ENCODE measurements at places on chromosomes 6 and 20.

- no peak for DNase-seq
Measured at GRCh38 chr6:137522831-137523230, 28.6 kb upstream of the OLIG3 start.

DNA sequence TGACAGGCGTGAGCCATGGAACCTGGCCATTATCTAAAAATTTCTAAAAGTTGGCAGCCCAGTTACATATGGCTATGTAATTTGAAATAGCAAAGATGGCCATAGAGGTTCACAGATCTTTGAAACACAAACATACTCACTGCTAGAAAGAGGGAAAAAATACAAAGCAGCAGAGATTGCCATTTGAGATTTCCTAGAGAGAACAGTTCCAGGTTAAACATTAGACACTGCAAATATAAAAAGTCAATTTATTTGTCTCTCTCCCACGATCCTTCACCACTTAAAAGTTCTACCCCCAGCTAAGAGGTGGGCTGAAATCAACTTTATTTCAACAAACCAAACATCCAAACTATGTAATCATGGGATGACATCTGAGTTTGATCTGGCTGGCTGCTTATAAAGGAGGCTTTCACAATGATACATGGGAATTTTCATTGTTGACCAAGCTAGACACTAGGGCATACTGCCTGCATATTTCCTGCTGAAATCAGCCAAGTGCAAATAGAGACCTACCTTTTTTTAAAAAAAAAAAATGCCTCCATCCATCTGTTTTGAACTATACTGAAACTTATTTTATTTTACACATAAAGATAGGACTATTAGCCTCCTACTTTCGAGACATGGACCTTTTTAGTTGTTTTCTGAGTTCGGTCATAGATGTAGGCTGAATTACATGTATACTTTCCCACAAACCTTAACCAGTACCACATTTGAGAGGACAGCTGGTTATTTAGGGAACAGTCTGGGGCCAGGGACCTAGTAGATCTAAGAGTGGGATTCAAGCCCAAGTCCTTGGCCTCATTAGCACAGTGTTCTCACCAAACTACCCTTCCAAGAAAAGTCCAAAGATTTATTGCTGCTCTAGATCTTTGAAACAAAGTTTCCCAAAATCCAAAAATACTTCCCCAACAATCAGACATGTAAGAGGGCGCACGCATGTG is 16.6 kb downstream of the DCDC2 start:
- DNase-seq: no peak

DNA sequence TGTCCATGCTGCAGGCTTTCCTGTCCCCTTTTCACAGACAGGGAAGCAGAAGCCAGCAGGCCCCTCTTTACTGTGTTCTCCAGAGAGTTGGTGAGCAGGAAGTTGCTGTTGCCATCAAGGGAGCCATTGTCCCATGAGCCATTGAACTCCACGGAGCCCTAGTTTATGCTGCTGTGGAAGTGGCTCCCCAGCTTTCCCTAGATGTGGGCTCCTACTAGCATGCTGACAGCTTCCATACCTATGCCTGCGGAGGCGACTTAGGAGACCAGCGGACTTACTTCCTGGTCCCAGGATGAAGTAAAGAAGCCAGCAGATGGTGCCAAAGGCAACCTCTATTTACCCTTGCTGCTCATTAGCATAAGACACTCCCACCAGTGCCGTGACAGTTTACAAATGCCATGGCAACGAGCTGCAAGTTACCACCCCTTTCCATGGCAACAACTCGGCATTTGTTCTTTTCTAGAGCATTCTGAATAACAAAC is 30.8 kb upstream of the FKBP1A start:
- DNase-seq: no peak

DNA sequence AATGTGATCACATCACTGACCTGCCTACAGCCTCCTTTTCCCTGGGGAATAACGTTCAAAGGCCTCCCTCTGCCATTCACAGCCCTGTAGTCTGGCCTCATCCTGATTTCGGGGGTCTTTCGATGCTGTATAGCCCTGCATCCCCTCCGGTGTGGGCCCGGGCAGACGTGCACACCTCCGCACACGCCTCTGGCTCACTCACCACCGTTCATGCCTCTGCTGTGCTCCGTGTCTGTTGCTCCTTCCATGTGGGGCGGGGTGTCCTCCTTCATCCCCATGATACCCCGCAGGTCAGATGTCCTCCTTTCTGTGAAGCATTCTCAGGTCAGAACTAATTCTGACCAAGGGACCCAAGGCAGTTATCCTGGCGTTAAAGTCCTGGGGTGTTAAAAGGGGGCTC is 13.8 kb upstream of the RBM38 start:
- no peak for DNase-seq

GRCh38 chr6:37632291-37632690 is 65.4 kb downstream of the MDGA1 start:
- no peak for DNase-seq

- no peak for DNase-seq
Measured at GRCh38 chr6:20236909-20237600, 24.8 kb upstream of the MBOAT1 start.

GRCh38 chr6:169470790-169471189 is 217.1 kb upstream of the THBS2 start:
- DNase-seq: no peak

DNA sequence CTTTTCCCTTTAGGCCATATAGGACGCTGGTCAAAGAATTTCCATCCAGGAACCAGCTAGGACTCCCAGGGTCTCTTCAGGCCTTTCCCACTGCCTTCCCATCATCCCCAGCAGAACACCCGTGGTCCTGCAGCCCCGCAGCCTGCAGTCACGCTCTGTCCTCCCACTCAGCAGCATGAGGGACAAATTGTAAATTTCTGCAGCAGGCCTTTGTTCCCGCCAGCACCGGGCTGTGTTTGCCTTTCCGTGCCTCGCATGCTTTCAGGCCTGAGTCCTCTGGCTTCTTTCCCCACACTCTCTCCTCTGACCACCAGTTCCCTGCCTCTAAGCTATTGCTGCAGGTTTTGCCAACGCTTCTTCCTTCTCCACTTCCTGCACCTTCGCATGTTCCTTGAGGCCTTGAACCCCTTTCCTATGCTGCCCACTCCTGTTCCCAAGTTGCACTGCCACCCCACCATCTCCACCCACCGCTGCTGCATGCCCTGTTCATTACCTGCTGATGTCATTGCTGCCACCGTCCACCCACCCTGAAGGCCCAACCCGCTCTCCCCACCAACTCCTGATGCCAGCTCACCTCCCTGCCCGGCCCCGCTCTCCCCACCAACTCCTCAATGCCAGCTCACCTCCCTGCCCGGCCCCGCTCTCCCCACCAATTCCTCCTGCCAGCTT is 49.8 kb downstream of the RNASET2 start:
- no peak for DNase-seq

DNA sequence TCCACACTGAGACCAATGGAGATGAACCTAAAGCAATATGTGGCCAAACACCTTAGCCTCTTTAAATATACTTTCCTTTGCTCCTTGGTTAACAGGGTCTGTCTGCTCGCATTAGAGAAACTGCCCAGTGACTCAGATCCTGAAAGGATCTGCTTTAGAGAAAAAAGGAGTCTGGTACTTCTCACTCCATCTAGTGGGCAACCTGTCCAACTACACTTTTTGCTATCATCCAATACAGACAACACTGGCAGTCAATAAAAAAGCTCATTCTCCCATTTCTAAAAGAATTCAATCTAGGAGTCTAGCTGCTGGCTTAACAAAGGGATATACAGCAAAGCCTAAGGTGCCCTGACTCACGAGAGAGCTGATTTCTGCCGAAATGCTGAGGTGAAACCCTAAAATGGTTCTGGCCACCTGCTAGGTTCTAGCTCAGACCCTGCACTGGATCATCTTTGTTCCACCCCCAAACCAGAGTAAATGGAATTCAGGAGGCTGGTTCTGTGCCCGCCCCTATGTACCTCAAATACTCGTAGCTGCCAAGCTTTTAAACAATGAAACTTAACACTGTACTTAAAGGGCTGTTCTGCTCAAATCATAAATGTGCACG is 11.5 kb downstream of the GNL1 start:
- DNase-seq: no peak

DNA sequence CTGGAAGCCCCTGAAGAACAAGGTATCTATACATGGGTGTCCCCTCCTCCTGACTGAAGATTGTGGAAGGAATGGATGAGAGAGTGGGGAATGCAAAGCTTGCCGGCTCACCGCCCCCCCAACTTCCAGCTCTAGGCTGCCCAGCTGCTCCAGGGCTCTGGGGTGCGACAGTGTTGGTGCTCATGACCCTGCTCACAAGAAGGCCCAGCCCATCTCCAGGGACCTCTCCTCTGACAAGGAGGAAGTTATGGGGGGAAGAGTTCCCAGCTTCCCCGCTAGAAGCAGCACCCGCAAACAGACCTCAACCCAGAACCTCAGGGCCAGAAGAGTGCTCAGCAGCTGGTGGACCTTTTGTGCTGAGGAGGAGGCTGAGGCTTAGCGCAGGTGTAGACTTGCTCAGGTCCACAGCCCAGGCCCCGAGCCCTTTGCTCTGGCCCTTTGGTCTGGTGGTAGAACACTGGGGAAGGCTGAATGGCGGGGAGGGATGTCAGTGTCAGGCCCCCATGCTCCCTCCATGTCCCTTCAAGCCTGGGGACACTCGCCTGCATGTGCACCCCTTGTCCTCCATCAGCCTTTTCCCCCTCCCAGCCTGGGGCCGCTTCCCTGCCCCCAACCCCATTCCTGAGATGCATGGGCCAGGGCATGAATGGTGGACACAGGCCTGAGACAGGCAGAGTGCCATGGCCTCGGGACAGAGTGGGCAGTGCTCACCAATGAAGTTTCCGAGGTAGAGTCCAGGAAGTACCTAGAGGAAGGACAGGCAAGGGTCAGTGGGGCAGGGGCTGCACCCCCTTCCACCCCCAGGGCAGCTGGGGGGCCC is 1.3 kb downstream of the DUSP15 start:
- DNase-seq: no peak

- DNase-seq: no peak
Measured at GRCh38 chr6:88072462-88072861, 24.8 kb downstream of the SPACA1 start.

GRCh38 chr20:63522981-63523611 is 2.5 kb downstream of the PPDPF start:
- no peak for DNase-seq

DNA sequence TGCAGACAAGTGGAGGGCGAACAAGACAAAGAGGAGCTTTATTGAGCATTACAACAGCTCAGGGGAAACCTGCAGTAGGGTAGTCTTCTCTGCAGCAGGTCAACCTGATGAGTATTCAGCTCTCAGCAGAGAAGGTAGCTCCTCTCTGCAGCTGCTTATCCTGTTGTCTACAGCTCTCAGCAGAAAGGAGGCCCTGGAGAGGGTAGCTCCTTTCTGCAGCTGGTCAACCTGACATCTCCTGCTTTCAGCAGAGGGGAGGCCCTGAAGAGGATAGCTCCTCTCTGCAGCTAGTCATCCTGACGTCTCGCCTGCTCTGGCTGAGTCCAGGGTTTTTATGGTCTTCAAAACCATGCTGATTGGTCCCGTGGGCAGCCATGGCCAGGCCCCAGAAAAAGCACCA is 113.6 kb downstream of the CD24 start:
- no peak for DNase-seq

- DNase-seq: no peak
Measured at GRCh38 chr6:55255113-55255512, 72.2 kb upstream of the GFRAL start.

DNA sequence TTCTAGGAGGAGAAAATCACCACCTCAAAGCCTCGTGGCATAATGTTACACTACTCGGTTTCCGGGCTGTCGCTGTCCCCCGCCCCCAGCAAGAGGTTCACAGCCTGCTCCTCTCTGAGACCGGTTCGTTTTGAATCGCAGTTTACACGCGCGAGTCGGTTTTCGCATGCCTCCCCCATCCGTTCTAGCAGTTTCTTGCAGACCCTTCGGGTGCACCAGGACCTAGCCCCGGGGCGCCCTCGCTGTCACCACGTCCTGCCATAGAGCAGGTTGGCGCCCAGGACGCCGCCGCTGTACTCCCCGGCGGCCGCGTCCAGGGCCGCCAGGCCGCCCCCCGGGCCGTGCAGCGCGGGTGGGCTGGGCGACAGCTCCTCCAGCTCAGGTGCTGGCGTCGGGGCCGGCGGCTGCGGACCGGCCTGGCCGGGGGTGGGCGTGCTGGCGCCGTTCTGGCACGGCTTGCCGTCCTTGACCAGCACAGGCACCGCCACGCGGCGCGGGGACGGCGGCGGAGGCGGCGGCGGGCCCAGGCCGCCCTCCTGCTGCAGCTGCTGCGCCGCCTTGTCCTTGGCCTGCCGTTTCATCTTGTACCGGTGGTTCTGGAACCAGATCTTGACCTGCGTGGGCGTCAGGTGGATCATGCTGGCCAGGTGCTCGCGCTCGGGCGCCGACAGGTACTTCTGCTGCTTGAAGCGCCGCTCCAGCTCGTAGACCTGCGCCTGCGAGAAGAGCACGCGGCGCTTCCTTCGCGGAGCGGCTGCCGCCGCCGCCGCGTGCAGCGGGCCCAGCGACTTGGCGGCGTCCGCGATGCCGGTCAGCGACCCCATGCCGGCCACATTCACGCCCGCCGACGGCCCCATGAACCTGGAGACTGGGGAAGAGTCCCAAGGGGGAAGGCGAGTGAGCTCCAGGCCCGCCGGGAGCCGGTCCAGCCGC is 1.4 kb downstream of the NKX2-4 start:
- DNase-seq: no peak

DNA sequence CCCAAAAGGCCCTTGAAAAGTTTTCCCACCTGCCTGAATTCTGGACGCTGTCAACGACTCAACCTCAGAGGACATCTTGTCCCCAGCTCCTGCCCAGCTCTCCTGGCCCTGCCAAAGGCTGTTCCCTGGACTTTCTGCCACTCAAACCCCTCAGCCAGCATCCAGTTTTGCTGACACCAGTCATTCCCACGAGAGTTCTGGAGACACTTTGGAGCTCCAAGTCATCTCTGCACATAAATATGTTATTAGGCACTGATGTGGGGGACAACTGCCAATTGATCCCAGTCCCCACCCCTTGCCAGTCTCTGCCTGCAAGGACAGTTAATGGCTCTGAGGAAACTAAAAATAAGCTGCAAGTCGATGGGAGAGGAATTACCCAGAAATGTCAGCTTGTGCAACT is 38.9 kb upstream of the KCNB1 start:
- no peak for DNase-seq

DNA sequence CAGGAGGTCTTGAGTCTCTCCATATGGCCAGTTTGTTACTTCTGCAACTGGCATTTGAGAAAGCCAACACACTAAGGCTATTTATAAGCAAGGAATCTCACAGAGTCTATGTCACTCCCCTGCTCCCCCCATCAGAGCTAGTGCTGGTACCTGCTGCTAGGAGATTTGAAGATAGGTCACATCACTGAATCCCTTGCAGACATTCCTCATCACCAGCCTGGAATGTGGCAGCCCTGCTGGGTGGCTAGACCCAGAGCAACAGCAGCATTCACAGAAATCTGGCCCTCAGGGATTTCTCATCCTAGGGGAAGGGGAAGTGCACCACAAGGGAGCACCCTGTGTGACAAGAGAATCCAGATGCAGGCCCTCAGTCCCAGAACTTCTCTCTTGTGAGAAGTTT is 672.1 kb downstream of the HACE1 start:
- DNase-seq: no peak

GRCh38 chr6:44162876-44163625 is 4.4 kb downstream of the CAPN11 start:
- DNase-seq: no peak

DNA sequence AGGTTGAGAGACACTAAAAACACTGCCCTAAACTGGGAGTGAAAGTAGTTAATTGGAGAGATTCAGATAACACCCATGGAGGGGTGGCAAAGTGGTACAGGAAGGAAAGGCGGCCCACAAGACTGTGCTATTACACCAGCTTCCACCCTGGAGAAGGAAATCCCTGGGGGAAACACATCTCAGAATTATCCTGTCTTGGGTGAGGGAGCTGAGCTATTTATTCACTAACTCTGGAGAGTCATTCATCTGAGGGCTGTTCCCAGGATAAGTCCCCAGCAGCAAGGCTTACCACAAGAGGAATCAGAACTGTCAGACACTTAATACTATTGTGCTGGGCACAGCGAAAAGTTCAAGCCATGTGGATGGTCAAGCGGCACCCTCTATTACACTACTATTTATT is 9.9 kb downstream of the TBCC start:
- DNase-seq: no peak
